BJ (cell line): ENCODE measurements at places on chromosomes 3 and 15.

GRCh38 chr15:85404918-85405866, 24.8 kb downstream of the AKAP13 start:
- DNase-seq = no peak

DNA sequence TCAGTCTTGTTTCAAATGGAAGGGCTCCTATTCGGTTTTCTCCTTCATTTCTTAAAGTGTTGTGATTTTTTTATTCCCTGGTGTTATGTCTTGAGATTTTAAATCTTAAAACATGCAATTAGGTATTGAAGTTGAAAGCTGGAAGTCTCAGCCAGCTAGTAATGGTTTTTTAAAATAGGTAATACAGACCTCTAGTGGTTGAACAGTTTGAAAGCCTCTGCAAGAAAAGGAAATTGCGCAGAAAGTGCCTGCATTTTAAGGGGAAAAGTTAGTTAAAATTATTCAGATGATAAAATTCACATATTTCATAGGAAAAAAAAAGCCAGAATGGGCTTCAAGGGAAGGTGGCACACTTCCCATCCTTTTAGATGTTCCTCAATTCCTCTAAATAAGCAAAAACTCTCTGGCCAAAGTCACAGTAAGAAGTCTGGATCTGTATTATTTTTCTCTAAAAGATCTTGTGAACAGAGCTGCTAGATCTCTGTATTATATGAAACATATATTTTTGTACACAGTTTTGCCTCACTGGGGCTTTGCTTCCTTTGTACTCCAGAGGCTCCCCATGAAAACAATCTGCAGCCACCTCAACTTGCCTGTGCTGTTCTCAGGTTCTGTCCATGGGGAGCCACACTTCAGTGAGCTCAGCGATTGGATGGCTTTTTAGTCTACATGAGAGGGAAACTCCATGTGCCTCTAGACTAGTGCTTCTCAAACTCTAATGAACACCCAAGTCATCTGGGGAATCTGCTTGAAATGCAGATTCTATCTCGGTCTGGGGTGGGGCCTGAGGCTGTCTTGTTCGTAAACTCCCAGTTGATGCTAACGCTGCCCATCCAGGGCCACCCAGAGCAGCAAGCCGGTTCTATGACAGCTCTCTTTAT, 21.5 kb downstream of the AGTR1 start:
- DNase-seq = no peak

DNA sequence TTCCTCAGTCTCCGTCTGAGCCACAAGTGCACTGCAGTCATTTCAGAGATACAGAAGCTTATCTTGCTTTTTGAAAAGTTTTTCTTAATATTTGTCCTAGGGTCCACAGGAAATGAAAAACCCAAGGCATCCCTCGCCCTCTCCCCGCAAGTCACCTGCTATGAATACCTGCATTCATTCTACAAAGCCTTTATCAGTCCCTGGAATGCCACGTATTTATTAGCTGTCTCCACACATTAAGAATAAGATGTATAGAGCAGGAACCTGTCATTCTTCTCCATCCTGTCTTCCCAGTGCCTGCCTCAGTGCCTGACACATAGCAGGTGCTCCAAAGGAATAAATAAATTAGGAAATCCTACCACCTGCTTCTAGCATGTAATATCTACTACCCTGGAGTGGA, 73.3 kb upstream of the ICE2 start:
- DNase-seq = no peak

GRCh38 chr3:171086914-171087313, 60.4 kb upstream of the SLC2A2 start:
- DNase-seq = no peak

DNA sequence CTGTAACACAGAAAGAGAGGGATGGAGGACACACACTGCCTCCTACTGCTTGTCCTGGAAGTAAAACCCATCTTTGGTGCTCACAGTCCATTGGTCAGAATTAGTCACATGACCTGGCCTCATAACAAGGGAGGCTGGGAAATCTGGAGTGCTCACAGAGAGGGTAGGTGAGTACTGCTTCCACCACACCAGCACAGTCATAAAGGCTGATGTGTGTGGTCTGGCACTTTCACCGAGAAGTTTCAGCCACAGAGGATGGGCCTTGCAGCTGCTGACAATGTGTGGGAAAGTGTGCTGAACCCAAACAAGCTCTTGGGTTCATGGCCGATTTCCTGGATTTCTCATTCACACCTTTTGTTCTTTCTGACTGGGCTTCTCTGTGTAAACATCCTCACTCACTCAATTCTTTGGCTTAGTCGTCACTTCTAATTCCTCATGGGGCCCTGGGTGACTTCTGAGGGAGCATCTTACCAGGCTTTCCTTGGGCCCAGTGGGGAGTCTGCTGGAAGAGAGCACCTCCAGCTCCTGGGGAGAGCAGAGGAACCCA, 100.7 kb downstream of the ASB7 start:
- no peak for DNase-seq

DNA sequence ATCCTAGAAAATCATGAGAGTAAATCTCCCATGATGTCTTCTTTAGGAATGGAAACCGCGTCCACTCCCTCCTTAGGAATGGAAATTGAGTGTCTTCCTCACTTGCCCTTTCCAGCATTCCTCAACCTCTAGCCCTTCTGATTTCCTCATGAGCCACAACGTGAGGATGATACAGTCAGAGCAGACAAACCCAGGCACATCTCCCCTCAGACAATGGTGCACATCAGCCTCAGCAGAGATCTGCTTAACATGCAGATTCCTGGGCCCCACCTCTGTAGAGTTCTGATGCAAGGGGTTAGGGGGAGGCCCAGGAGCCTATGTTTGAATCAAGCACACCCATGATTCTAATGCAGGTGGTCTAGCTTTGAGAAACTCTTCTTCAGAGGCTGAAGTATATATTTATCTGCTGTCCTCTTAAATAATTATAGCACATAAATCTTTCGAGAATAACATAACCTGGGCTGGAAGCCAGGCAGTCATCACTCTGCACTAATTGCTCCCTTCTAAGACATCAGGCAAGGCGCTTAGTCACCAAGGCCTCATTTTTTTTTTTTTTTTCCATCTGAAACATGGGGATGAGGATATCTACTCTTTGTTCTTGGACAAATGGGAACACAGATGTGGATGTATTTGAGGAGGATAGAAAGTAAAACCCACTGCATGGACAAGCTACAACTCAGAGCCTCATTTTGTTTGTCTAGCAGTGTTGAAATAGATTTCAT, 81.7 kb downstream of the PRICKLE2 start:
- DNase-seq = peak; percentile 44

- peak; percentile 8 for DNase-seq
Measured at GRCh38 chr15:81516461-81516860, 142.4 kb upstream of the TMC3 start.

GRCh38 chr15:39358441-39359041, 222.3 kb upstream of the THBS1 start:
- no peak for DNase-seq

DNA sequence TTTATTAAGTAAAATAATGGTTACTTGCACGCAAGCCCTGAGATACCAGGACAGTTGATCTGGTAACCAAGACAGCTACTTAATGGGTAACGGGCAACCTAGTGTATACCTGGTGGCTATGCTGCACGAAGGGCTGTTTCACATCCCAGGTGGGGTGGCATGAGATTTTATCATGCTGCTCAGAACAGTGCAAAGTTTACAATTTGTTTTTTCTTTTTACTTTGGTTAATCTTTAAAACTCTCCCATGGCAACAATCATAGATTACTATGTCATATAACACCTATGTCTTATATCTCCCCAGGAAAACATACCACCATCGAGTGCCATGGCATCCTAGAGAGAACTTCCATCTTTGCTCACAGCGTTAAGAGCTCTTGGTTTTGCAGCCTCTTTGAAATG, 32.2 kb upstream of the SLC28A1 start:
- DNase-seq = no peak

- no peak for DNase-seq
Measured at GRCh38 chr15:76217029-76217881, 94.0 kb downstream of the ETFA start.

- no peak for DNase-seq
Measured at GRCh38 chr3:126870608-126871210, 112.2 kb upstream of the PLXNA1 start.

- DNase-seq = no peak
Measured at GRCh38 chr15:39267685-39268084, 313.2 kb upstream of the THBS1 start.

DNA sequence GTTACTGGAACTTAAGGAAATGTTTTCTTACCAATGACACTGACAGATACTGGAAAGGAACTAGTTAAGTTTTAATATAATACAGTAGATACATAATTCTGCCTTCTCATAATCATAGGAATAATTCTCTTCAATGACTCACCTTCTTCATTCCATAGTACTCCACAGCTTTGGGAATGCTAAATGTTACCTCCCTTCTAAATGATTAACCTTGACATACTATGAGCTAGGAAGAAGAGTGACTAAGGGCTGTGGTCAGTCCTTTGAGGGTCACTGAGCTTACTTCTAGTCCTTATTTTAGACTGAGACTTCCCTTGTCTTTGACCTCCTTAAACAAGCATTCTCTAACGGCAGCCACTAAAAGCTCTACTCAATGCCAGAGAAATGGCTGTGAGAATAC, 69.6 kb upstream of the PPIB start:
- DNase-seq = no peak

GRCh38 chr3:184372296-184372821, 5.6 kb downstream of the THPO start:
- no peak for DNase-seq

- DNase-seq = no peak
Measured at GRCh38 chr3:197440717-197441303, 115.0 kb downstream of the BDH1 start.

DNA sequence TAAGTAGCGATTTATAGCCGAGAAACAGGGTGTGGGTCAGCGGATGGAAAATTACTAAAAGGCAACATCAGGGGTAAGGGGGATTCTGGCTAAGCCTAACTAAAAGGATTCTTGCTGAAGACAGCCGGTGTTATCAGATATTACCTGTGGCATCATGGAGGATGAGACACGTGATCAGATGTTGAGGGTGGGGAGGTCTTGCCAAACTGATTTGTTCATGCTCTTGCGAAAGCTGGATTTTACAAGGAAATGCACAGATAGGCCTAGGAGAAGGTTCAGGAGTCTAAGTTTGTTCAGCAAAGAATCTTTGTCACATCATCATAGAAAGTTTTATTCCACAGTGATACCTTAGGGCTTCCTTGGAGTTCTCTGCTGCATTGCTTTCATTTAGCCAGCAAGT, 396.8 kb upstream of the TBL1XR1 start:
- no peak for DNase-seq

GRCh38 chr15:70348226-70348543, 250.5 kb upstream of the TLE3 start:
- no peak for DNase-seq

GRCh38 chr3:4320096-4320911, 17.1 kb downstream of the SETMAR start:
- DNase-seq = no peak

DNA sequence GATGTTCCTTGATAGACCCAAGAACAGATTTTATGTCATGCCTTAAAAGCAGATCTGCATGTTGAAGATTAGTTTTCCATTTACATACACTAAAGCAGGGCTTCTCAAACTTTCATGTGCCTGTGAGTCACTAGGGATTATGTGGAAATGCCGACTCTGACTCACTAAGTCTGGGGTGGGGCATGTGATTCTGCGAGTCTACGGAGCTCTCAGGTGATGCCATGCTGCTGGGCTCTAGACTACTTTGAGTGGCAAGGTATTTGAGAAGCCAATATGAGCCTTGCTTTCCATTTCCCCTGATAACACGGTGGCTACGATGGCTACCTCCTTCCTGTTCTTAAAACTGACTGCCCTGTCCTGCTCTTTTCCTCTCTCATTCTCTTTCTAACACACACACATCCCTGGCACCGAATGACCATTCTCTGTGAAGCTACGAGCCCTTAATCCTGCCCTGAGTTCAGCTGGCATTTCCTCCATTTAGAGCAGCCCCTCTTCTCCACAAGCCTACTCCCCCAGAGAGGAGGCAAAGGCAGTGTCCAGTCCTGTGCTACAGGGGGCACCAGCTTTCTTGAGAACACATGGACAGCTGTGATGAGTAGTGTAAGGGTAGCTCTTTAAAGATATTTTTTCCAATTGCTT, 39.7 kb upstream of the PYGO1 start:
- DNase-seq = peak; percentile 75

DNA sequence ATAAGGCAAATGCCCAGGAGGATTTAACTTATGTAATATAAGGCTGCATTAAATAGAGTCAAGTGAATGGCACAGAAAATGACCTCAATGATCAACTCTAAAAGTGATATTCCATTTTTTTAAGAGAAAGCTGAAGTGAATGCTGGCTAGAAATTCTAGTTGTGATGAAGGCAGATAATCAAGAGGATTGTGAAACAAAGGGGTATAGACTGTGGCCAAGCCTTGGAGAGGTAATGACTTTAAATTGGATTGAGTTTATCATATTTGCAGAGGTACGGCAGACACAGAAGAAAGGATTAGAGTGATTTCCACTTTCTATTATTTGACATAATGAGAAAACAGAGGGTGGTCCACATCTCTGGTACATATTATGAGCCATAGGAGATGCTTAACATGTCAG, 269.2 kb downstream of the MECOM start:
- DNase-seq = no peak
